Activated CD4-positive, alpha-beta memory T cell treated with anti-CD3 and anti-CD28 coated beads, Interleukin-2, amount 10 ng/mL, durations not matched to agents 7 days and 5 days (primary cell): ENCODE measurements at places on chromosomes 5 and 9. TPM values are rescaled to one million over a fixed set of nuclear protein-coding genes. Genes with fewer than 3 reads are reported as not detected.

DNA sequence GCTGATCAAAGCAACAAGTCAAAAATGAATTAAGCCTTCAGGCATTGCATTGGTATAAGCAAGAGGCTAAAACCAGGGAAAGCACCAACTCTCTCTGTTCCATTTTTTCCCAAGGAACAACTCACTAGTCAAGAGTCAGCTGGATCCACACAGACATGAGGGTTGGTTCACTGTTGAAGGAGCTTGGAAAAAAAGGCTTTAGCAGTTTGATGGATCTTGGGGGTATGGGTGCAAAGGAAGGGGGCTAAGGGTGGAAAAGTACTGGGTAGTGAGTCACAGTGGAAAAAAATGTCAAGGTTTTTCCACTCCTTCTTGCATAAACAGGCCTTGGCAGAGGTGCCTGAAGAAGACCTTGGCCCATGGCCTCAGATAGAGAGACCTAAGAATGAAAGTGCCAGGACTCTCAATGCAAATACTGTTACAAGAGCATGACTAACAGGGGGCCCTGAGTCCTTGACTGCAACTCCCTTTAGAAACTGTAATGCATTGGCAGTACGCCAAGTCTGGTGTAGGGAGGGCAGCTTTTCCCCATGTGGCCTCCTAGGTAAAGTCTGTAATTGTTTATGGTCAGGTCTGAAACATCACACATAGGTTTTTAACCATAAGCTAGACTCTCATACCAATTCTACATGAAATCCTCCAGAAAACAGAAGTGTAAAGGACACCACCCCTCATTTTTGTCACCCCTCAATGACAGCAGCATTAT, 23.7 kb downstream of the ACTL7A start:
- DNase-seq, result peak; percentile 18

DNA sequence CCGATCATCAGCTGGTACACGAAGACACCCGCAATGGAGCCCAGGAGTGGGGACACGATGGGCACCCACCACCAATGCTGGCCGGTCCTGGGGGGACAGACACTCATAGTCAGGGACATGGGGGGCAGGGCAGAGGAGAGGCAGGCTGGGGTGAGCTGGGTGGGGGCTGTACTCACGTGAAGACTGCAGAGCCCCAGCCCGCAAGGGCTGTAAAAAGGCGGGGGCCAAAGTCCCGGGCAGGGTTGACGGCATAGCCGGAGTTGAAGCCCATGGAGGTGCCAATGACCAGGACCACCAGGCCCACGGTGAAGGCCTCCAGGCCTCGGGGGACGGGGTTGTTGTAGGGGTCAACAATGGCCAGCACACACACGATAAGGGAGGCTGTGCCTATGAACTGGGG, 5.3 kb downstream of the AQP3 start:
- no peak for DNase-seq

- no peak for DNase-seq
Observed at GRCh38 chr5:40570408-40571129, 109.1 kb upstream of the PTGER4 start.

GRCh38 chr9:133880136-133880535, 112.0 kb downstream of the VAV2 start:
- no peak for DNase-seq

DNA sequence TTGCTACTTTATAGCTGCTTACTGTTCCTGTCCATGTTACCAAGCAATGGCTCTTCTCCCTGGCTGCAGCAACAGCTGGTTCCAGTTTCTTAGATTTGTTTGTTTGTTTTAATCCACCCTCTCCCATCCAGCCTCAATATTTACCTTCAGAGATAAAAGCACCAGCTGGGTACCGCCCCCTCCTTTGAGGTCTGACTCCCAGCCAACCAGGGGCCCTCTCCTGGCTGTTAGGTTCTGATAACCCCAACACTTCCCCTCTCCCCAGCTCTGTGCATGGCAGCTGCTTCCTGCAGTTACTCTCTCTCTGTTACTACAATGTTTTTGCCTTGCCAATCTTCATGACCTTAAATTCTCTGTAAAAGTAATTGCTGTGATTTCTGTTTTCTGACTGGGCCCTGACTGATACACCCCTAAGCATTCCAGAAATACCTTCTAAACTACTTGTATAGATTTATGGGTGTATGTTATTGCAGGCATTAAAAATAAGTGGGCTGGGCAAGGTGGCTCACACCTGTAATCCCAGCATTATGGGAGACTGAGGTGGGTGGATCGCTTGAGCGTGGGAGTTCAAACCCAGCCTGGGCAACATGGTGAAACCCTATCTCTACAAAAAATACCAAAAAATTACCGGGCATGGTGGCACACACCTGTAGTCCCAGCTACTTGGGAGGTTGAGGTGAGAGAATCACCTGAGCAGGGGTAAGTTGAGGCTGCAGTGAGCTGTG, 2.6 kb upstream of the GCNT1 start:
- DNase-seq, result peak; percentile 51

- DNase-seq, result no peak
Observed at GRCh38 chr5:95934207-95934804, 27.3 kb downstream of the ELL2 start.

DNA sequence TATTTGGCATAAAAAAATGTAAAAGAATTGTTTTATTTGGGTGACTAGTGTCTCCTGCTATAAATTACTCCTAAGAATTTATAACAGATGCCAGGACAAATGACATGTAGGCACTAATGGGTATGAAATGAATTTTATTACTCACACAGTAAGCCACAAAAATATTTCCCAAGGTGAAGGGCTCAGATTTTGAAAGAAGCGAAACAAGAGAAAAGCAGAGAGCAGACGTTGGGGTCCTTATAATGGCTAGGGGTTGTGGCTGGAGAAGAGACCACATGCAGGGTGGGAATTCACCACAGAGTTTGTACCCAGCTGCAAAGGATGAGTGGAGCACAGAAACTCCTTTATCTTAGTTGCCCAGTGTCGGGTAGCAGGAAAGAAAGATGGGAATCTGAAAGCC, 45.0 kb upstream of the PRR16 start:
- no peak for DNase-seq

GRCh38 chr9:13429301-13430190, 150.1 kb upstream of the MPDZ start:
- DNase-seq, result no peak

- peak; percentile 53 for DNase-seq
Observed at GRCh38 chr5:80481019-80481893, 6.6 kb upstream of the FAM151B start.

IRX4 gene
- total RNA-seq, result not detected

PCDHB13 gene
- not detected for total RNA-seq

MEF2C gene
- not detected for total RNA-seq

ITK gene
- total RNA-seq, result 247 TPM

RELL2 gene
- total RNA-seq, result 19.4 TPM
